A549 (cell line): ENCODE measurements at places on chromosomes 11 and 22.
A peak's percentile ranks its signal among the peaks of the same experiment; 100 is the strongest.

- DNase-seq: no peak
Observed at GRCh38 chr11:120316880-120317688, 8.0 kb upstream of the TLCD5 start.

DNA sequence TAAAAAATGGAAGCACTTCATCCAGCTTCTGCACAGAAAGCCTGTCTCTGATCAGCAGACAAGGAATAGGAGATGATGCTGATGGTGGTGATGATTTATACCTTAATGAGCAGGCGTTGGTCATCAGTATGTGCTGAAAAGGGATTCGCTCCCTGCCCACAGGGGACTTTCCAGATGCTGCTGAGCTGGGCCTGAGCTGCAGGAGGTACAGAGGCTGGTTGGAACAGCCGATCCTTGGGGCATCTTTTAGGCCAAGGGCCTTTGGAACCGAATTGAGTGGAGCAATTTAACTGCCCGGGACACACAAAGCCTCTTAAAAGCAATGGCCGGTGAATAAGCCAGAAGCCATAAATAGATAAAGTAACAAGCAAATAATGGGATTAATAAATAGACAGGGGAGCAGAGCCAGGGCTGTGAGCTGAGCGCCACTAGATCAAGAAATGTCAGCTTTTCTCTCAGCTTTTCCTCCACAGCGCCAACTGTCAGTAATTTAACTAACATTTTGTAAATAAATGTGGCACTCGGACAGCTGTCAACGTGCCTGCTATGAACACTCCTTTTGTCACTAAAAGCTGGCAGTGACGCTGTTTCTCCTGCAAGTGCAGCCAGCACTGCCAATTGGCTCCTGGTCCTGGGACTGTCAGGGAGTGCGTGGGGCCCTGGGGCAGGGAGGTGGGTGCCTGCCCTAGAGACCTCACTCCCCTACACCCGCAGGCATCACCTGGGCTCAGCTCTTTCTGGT, 562.3 kb downstream of the NTM start:
- DNase-seq: no peak

GRCh38 chr22:42696331-42696967, 24.2 kb downstream of the A4GALT start:
- no peak for DNase-seq

- no peak for DNase-seq
Observed at GRCh38 chr11:1928470-1928890, 9.0 kb downstream of the TNNT3 start.

GRCh38 chr11:29900382-29900781, 116.4 kb downstream of the KCNA4 start:
- no peak for DNase-seq

GRCh38 chr11:118618991-118619375, 11.6 kb downstream of the PHLDB1 start:
- no peak for DNase-seq

DNA sequence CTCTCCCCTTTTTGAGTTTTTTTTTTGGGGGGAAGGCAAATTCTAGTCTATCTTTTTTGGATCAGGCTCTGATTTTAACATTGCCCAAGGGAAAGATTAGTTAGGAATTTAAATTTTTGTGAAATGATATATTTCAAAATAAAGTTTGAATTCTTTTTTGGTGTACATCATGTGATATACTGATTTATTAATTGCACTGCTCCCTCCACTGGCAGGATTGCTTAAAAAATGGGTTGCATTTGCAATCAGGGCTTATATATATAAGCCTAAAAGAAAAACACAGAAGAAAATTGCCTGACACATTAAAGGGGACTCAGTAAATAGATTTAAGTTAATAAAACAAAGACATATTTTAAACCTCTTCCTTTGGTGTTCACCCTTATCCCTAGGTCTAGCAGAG, 1.2 kb downstream of the DYNC2H1 start:
- DNase-seq: peak; percentile 12

- no peak for DNase-seq
Observed at GRCh38 chr11:44863231-44863630, 87.5 kb downstream of the TP53I11 start.

GRCh38 chr22:47748271-47748670, 985.8 kb downstream of the TBC1D22A start:
- no peak for DNase-seq

- DNase-seq: no peak
Observed at GRCh38 chr11:47977623-47978022, 2.7 kb upstream of the PTPRJ start.

- no peak for DNase-seq
Observed at GRCh38 chr11:88355887-88356286, 18.4 kb upstream of the CTSC start.

DNA sequence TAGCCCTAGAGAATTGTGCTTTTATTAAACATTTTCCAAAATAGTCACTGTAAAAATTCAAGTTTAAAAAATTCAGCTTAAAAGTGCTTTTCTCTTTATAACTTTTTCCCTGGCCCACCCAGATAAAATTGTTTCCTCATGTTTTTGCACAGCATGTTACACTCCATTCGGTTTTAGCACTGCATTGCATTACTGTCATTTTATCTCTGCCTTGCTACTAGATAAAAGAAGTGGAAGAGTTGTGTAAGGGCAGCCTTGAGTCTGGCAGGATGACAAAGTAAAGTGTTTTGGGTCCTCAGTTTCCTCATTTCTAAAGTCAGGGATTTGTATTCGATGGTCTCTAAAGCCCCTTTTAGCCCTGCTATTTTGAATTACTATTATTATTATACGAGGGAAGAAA, 99.8 kb downstream of the ATM start:
- no peak for DNase-seq

GRCh38 chr11:8043756-8044155, 37.3 kb upstream of the TUB start:
- no peak for DNase-seq

GRCh38 chr22:40651057-40651456, 14.5 kb upstream of the MRTFA start:
- no peak for DNase-seq

GRCh38 chr11:130790689-130791088, 125.6 kb downstream of the SNX19 start:
- DNase-seq: no peak

DNA sequence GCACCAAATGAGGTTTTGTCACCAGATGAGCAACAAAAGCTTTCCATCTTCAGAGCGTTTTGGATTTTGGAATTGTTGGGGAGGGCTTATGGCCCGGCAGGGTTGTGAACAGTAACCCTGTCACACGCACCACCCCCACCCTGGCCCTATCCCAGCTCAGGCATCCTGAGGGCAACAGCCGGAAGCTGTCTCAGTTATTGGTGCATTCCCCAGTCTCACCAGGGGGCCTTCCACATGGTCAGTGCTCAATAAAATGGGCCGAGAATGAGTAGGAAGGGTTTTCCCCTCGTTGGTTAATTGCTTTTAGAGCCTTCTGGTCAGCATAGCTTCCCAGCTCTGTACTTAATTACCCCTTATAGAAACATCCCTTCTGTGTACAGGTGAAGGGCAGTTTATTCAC, 46.0 kb downstream of the LRP5 start:
- DNase-seq: no peak

DNA sequence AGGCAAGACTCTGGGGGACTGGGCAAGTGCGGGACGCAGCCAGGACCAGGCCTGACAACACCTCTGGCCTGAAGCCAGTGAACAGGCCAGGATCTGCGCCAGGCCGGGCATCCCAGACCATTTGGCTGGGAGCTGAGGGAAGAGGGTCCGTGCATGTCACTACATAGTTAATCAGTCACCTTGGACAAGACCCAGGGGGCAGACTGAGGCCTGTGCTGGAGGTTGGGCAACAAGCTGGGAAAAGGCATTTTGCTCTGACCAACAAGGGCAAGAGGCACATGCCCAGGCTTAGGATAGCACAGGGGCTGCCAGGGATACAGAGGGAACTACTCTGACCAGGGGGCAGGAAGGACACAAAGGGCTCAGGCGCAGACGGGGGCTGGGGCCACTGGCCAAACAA, 7.0 kb upstream of the CHADL start:
- no peak for DNase-seq

GRCh38 chr22:17514084-17514483, 49.2 kb upstream of the SLC25A18 start:
- DNase-seq: no peak

DNA sequence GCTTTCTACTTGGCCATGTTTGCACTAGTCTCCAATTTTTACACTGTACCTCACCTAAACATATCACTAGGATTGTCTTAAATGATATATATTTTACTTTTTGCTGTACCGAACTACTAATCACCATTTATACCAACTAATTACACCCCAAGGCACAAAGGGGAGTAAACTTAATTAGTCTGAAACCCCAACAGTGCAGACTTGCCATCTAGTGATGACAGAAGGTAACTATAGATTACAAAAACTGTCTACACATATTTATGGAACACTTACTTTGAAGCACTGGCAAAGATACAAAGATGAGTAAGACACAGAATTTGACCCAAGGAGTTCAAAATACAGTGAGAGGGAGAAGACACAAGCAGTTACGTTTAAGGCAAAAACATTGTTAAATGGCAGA, 139.7 kb downstream of the CNTN5 start:
- no peak for DNase-seq

DNA sequence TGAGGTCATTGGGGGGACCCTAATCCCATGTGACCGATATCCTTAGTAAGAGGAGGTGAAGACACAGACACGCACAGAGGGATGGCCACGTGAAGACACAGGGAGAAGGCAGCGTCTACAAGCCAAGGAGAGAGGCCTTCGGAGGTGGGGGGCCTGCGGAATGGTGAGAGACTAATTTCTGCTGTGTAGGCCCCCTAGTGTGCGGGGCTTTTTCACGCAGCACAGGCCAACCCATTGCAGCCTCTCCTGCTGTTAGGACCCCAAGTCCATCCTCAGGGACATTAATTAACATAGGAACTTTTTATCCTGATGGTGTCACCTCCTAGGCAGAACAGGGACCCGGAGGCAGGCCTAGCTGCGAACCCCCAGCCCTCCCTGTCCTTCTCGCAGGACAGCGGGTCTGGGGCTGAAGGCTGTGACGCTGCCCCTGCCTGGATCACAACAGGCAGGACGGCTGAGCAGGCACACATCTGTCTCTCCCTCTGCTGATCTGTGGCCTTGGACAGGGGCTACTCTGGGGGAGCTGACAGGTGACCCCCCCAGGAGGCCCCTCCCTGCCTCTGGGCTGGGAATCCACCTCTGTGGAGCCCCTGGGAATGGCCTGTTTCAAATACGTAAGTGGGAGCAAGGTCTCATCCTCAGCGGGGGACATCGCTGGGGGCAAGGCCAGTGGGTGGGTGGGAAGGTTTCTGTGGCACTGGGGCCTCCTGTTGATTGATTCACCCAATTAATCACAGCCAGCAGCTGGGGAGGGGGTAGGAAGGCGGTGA, 7.9 kb downstream of the ASCL2 start:
- DNase-seq: no peak
